ENCODE measurements at places on chromosomes 6 and 20.
A peak's percentile ranks its signal among the peaks of the same experiment; 100 is the strongest.

DNA sequence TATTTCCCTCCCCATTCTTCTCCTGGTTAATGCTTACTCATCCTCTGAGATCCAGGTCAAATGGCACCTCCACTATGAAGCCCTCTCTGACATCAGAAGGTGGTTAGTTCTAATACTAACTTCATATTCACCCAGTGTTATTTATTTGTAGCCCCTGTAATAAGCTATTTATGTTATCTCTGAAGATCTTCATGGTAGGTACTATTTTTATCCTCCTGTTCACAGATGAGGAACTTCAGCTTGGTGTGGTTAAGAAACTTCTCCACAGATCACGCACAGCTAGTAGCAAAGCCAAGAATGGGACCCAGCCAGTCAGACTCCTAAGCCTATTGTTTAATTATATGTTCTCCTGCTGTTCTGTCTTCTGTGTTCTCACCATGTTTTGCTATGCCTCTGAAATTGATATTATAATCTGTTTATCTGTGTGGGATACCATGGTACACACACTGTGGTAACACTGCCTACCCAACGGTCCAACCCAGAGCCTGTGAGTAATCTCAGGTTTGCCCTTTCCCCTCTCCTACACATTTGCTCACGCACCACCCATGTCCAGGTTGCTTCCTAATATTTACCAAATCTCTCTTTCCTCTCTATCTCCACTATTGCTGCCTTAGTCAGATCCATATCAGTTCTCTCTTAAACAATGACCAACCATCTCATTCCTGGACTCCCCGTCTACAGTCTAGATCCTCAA, 98.4 kb downstream of the IPCEF1 start:
- no peak for DNase-seq

- peak; percentile 32 for DNase-seq
Measured at GRCh38 chr6:156396068-156396771, 381.0 kb upstream of the ARID1B start.

DNA sequence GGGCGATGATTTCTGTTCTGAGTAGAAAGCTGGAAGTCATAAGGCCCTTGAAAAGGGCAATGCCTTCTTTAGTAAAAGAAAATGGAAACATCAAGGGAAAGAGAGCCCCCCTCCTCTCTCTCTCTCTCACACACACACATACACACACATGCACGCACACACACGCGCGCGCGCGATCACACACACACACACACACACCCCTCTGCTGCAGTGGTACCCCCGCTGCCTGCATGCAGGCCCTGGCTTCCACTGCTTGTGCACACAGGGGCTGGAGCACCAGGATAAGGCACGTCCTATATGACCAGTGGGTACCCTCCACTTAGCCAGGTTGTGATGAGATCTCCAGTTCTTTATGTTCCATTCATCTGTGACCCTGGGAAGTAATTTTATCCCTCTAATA, 300.9 kb downstream of the SLC35F1 start:
- no peak for DNase-seq

GRCh38 chr6:21539621-21540100, 53.9 kb upstream of the SOX4 start:
- DNase-seq: no peak

DNA sequence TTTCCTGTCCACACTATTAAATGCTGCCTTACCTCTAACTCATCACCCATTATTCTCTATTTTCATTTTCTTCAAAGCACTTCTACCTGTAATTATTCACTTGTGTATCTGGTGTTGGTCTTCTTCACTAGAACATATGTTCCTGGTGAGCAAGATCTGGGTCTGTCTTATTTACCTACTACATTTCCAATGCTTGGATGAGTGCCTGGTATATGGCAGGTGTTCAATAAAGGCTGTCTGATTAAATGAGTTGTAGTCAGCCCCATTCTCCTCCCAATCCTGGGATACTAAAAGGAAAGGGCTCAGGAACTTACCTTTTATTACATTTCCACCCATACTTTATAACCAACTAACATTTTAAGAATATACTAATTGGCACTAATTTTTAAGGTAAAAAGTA, 61.0 kb downstream of the CEP162 start:
- no peak for DNase-seq

DNA sequence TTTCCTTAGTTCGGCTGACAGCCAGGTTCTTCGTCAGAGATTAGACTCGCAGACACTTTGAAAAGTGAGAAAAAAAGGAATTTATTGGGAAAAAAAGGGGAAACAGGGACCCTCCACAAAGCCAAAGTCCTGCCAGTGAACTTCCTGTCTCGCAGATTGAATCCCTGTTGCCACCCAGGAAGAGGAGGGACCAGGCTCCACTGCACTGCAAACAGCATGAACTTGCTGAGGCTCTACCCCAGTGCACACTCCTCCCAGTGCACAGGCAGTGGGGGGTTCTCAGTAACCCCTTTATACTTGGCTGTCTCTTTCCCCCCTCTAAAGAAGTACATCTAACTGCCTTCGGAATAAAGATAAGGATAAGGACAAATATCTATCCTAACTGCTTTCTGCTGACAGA, 959.0 kb downstream of the GRIK2 start:
- DNase-seq: no peak

GRCh38 chr6:87925373-87926060, 122.1 kb upstream of the SPACA1 start:
- peak; percentile 22 for DNase-seq

- DNase-seq: no peak
Measured at GRCh38 chr6:165632194-165632593, 30.8 kb downstream of the PDE10A start.

GRCh38 chr6:111242452-111242851, 155.1 kb downstream of the SLC16A10 start:
- DNase-seq: no peak

DNA sequence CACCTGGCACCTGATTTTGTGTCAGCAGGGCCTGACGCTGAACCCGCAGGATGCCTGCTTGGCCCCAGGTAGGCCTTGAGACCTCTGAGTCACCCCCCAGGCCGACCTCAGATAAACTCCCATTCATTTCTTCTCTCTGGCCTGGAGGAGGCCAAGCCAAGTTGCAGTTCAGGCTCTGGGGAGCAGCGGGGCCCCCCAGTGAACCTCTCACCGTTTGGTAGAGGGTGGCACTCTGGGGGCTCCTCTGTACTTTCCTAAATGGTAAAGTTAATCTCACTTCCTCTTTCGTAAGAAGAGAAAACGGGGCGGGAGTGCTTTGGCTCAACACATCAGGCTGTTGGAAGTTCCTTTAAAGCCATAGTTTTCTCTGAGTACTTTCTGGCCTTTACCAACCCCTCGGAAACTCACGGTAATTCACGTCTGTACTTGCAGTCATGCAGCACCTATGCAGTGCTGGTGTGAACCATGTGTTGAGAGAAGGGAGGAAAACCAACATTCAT, 2.8 kb downstream of the SIRPA start:
- peak; percentile 19 for DNase-seq

GRCh38 chr6:169868458-169868857, 117.0 kb downstream of the ERMARD start:
- peak; percentile 48 for DNase-seq

DNA sequence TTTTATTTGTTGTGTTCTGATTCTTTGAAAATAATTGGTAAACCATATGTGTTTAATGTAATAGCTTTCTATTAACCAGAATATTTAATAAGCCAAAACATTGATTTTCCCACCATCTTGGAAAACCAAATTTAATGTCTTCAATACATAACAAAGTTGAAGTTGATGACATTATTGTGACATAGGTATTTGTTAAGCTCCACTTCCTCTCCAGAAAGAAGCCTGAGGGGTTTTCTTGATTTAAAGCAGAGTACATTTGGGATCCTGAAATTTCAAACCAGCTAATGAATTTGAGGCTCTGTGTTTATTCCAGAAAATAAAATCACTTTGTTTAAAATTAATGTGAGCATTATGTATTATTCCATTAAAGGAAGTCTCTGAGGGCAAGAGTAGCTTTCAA, 106.3 kb downstream of the PERP start:
- DNase-seq: no peak

GRCh38 chr20:23612396-23612795, 6.7 kb upstream of the CST9 start:
- no peak for DNase-seq

GRCh38 chr6:148720406-148720805, 26.4 kb upstream of the UST start:
- DNase-seq: no peak

DNA sequence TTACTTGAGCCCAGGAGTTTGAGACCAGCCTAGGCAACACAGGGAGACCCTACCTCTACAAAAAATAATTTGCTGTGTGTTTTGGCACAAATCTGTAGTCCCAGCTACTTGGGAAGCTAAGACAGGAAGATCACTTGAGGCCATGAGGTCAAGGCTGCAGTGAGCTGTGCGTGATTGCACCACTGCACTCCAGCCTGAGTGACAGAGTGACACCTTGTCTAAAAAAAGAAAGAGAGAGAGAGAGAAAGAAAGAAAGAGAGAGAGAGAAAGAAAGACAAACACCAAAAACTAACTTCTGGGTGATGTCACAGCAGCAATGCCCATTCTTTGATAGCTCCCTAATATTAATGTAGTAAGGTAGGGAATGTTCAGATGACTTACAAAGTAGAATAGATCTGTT, 20.4 kb downstream of the USP49 start:
- no peak for DNase-seq

DNA sequence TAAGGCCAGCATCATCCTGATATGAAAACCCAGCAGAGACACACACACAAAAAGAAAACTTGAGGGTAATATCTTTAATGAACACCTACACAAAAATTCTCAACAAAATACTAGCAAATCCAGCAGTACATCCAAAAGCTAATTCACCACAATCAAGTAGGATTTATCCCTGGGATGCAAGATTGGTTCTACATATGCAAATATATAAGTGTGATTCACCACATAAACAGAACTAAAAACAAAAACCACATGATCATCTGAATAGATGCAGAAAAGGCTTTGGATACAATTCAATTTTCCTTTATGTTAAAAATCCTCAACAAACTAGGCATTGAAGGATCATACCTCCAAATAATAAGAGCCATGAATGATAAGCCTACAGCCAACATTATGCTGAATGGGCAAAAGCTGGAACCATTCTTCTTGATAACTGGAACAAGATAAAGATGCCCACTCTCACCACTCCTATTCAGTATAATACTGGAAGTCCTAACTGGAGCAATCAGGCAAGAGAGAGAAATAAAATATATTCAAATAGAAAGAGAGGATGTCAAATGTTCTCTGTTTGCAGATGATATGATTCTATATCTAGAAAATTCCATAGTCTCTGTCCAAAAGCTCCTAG, 33.9 kb upstream of the CLVS2 start:
- no peak for DNase-seq

GRCh38 chr6:27517928-27518787, 45.3 kb upstream of the ZNF184 start:
- no peak for DNase-seq

DNA sequence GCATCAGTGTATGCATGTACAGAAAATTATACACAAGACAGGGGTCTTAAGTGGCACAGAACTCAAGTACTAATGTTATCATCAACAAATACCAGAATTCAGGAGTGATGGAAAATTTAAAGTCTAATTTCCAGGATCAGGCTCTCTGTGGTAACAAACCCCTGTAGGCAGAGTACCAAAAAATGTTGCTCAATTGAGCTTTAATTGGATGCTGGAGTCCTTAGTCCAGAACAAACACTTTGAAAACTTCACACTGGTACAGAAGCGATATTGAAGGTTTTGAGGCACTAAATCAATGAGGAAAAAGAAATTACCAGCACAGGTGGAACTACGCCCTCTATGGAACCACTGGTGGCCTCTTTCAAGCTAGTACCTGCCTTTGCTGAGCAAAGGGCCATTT, 113.1 kb downstream of the FOXC1 start:
- DNase-seq: no peak

DNA sequence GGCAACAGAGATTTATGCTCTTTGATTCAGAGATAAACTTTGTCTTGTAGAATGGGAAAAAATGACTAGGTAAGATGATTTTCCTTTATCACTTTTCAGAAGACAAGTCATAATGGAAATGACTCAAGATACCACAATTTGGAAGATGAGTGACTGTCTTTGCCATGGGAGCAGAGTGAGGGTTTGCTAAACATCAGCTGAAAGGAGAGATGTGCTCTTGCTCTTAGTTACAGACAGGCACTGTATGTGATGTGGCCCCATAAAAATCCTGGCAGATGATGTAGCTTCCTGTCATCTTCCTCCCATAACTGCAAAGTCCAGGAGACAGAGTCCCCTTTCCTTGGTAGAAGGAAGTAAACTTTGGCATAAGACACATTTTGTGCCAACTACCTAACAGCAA, 47.6 kb downstream of the BACH2 start:
- DNase-seq: no peak

GRCh38 chr6:36915599-36915998, 29.8 kb downstream of the C6orf89 start:
- DNase-seq: no peak

DNA sequence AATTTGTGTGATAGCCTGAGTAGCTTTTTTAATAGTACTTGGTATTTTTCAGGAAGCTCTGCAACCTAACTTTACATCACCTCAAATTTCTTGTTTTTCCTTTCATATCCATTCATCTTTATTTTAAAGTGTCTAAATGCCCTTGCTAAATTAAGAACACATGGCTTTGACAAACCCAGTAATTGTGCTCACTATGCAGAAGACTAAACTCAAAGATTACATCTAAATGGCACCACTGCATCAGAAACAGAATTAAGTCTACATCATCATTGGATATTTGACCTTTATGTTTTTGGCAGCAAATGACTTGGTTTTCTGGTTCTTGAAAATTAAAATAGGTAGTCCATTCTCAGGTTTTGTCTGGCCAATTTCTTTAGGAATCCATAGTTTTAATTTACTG, 69.6 kb upstream of the HDGFL1 start:
- DNase-seq: no peak

- DNase-seq: no peak
Measured at GRCh38 chr6:6438286-6438685, 117.8 kb upstream of the F13A1 start.

GRCh38 chr6:129845696-129846095, 15.4 kb downstream of the TMEM244 start:
- no peak for DNase-seq

GRCh38 chr20:38275815-38276550, 15.4 kb upstream of the KIAA1755 start:
- no peak for DNase-seq
